ENCODE measurements at places on chromosomes 4 and X. TPM values are rescaled to one million over a fixed set of nuclear protein-coding genes. Genes with fewer than 3 reads are reported as not detected.

The FAM47B gene
- not detected for total RNA-seq

The FTHL17 gene
- not detected for total RNA-seq

The INTU gene
- 4.1 TPM for total RNA-seq

The CRMP1 gene
- under 0.01 TPM for total RNA-seq

The APLN gene
- 0.32 TPM for total RNA-seq

The USP51 gene
- 1.9 TPM for total RNA-seq

The EDNRA gene
- total RNA-seq, result 18.7 TPM

The DGAT2L6 gene
- not detected for total RNA-seq

The HMGN5 gene
- total RNA-seq, result 1.1 TPM

The MAGEB16 gene
- total RNA-seq, result not detected

The CPZ gene
- total RNA-seq, result 12.2 TPM

The RRH gene
- not detected for total RNA-seq

The VCX2 gene
- not detected for total RNA-seq

The SLC7A11 gene
- total RNA-seq, result 37.5 TPM

The MAGEA4 gene
- total RNA-seq, result not detected

The SLC9B1 gene
- 2.2 TPM for total RNA-seq

The CXXC4 gene
- not detected for total RNA-seq

The CD99L2 gene
- 38.1 TPM for total RNA-seq

The SOD3 gene
- 22.5 TPM for total RNA-seq

The LRIT3 gene
- under 0.01 TPM for total RNA-seq

The SPANXC gene
- not detected for total RNA-seq

The LINC00632 gene
- 2.4 TPM for total RNA-seq

The MAGEA10 gene
- total RNA-seq, result not detected

The TRAPPC2 gene
- 13.2 TPM for total RNA-seq

The DACH2 gene
- total RNA-seq, result under 0.01 TPM

The CD38 gene
- not detected for total RNA-seq

The EGFL6 gene
- total RNA-seq, result not detected

The RTL3 gene
- not detected for total RNA-seq

The CTSO gene
- 20.3 TPM for total RNA-seq

The CCKAR gene
- total RNA-seq, result 6.0 TPM

The ADH7 gene
- not detected for total RNA-seq

The ITIH6 gene
- total RNA-seq, result not detected

The CT55 gene
- not detected for total RNA-seq

The SMIM43 gene
- 14.8 TPM for total RNA-seq

Measured in bronchial smooth muscle cell (primary cell).